ENCODE measurements at places on chromosomes 12 and 14.

- no peak for DNase-seq
These were observed 25.0 kb downstream of the RERG start for GRCh38 chr12:15196221-15196620.

GRCh38 chr12:110304061-110304551 lies 23.1 kb downstream of the ATP2A2 start:
- no peak for DNase-seq

DNA sequence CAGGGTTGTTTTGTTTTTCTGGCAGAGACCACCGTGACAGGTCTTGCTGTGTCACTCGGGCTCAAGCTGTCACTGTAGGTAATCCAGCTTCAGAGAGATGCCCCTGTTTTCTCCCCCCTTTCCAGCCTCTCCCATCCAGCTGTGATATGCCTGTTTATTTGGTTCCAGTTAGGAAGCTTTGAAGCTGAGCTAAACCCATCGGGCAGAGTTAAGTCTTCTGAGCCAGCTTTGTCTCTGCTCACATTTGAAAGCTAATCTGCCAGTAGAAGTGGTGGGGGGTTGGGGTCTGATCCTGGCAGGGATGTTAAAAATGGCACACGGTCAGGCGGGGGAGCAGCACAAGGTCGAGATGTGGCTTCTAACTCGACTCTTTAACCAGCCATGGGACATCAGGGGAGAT lies 130.0 kb downstream of the TSPAN9 start:
- no peak for DNase-seq

DNA sequence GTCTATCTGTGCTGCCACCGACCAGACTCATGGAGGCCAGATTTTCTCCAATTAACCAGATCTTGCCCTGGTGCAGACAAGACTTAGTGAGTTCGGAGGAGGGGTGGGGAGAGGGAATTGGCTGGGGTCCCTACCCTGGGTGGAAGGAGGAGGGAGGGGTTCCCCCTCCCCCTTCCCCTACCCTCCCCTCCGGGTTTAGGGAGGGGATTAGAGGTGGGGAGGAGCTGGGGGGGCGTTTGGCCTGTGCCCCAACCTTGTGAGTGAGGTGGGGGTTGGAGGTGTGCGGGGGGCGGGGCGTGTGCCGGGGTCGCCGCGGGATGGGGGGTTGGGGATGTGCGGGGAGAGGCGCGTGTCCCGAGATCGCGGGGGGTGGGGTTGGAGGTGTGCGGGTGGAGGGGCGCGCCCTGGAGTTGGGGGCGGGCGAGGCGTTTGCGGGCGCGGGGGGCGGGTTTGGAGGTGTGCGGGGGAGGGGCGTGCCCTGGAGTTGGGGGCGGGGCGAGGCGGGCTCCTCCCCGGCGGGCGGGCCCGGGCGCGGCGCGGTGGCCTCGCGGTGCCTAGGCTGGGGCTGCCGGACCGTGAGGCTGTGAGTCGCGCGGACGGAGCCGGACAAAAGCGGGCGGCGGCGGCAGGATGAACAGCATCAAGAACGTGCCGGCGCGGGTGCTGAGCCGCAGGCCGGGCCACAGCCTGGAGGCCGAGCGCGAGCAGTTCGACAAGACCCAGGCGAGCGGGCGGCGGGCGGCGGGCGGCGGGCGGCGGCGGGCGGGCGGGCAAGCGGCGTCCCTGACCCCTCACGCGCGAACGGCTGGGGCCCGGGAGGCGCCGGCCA lies at the start of gene HIP1R:
Gene HIP1R, plus strand, starts transcription at position 537 of the 829 bp plus-strand sequence. Its CDS starts 94 bp downstream, at position 631.
- DNase-seq: peak; percentile 31

- no peak for DNase-seq
These were observed 78.7 kb downstream of the HELB start for GRCh38 chr12:66380769-66381535.

- DNase-seq: peak; percentile 60
These were observed at the start of gene B3GNT4 for GRCh38 chr12:122203301-122204166. Gene B3GNT4, plus strand, starts transcription at chr12:122203709. Its CDS starts 910 bp downstream, at chr12:122204619.

- no peak for DNase-seq
These were observed 96.2 kb downstream of the MON2 start for GRCh38 chr12:62562846-62563245.

GRCh38 chr14:99792551-99793212 lies 531 bp upstream of the EML1 start:
- no peak for DNase-seq

GRCh38 chr14:73267474-73267873 lies 30.2 kb downstream of the PAPLN start:
- DNase-seq: no peak

GRCh38 chr12:45827974-45828373 lies 98.5 kb downstream of the ARID2 start:
- DNase-seq: no peak

DNA sequence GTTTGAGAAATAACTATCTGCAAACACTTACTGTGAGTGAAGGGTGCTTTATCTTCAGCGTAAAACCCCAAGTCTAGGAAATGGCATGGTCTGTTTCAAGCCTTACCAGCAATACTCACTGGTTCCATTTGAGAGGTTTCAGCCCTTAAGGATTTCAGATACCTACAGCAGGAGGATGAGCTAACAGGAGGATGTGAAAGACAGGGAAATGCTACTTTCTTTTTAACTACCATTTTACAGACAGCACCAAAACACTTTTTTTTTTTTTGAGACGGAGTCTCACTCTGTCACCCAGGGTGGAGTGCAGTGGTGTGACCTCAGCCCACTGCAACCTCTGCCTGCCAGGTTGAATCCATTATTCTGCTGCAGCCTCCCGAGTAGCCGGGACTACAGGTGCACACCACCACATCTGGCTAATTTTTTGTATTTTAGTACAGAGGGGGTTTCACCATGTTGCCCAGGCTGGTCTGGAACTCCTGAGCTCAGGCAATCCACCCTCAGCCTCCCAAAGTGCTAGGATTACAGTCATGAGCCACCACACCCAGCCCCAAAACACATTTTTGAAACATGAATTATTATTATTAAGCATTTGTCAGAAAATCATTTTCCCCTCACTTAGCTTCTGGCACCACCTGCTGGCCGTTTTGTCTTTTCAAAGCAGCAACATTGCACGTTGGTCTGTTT lies 4.6 kb downstream of the MTRFR start:
- peak; percentile 32 for DNase-seq

DNA sequence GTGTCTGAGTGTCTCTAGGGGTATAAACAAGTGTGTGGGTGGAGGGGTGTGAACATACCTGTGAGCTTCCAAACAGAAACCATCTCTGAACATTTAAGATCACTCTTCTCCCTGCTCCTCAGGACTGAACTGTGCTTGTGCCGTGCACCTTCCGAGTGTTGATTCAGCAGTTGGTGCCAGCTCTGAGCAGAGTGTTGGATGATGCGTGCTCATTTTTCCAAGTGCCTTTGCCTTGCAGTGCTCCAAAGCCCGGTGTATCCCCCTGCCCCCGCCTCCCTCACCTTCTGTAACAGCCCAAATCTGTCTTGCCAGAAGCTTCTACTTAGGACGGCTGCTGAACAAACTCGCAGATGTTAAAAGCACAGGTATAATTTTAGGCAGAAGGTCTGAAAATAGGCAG lies 4.4 kb downstream of the WSCD2 start:
- no peak for DNase-seq

DNA sequence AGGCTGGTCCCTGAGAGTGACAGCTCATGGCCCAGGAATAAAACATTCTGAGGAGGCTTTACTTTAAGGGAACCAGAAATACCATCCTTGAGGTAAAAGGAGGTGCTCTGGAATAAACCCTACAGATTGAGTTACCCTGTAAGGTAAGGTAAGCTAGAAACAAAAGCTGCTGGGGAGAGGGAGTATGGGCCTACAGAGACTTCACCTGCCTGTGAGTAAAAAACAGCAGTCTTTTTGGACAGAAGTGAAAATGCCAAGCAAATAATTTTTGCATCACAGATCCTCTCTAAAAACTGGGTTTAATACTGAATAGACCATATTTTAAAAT lies 41.2 kb downstream of the CORO1C start:
- DNase-seq: no peak

DNA sequence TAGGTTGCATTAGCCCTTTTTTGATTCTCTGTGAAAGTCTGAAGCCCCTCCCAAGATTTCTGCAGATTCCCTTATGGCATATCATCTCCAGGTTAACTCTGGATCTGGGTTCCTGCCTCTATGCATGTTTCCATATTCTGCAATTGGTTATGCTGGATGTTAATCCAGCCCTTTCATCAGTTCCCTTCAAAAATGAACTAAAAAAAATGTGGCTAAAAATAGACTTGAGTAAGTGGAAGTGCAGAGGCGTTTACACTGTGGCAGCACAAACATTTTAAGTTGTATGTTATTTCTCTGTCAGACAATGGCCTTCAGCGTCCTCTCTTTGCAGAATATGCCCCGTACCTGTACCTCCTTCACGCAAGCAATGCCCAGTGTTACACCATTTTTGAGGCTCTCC lies 11.4 kb downstream of the MGST1 start:
- no peak for DNase-seq

DNA sequence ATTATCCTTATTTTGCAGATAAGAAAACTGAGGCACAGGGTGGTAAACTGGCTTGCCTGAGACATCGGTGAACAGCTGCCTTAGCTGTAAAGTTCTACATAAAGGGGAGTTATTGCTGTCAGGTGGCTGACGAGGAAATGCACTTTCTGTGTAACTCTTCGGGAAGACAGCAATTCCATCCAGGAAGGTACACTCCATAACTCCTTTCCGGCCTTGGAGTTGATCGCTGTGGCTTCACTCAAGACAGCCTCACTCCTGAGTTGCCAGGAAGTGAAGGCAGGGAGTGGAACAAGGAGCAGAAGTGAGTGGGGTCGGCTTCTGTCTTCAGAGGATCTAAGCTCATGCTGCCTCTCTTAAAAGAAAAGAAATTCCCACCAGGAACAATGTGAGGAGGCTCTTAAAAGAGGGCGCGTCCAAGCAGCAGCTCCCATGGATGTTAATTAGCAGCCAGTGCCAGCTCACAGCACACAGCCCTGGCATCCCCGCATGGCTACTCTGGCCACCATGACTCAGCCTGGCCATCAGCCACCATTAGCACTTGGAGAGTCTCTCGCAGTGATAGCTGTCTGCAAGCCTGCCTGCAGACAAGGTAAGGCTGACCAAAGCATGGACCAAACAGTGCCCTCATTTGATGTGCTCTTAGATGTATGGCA lies 60.3 kb downstream of the NUAK1 start:
- no peak for DNase-seq

GRCh38 chr14:68506021-68506644 lies 286.7 kb downstream of the ZFP36L1 start:
- DNase-seq: no peak

GRCh38 chr12:2958432-2959191 lies 585 bp upstream of the TEAD4 start:
- no peak for DNase-seq

- no peak for DNase-seq
These were observed 27.4 kb downstream of the OAS2 start for GRCh38 chr12:113005762-113006161.

- DNase-seq: peak; percentile 9
These were observed 50.9 kb upstream of the BICDL1 start for GRCh38 chr12:119938049-119938667.

DNA sequence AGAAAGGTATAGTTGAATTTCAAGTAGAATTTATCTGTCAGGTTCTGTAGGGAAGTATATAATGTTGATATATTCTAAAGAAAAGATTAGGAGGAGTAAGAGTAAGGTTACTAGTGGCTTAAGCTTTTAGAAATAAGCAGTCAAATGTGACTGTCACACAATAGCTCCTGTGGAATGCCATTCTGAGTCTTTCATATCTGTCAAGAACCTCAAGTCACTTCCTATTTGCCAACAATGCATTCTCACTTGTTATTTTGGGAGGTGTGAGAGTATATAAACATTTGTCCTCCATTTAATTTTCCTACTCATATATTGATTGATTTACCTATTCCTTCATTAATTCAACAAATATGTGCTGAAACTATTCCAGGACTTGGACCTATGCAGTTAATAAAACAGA lies 11.7 kb downstream of the CLEC9A start:
- DNase-seq: no peak

- no peak for DNase-seq
These were observed 9.4 kb downstream of the HIGD1C start for GRCh38 chr12:50961708-50962107.

- no peak for DNase-seq
These were observed 776.0 kb downstream of the C12orf50 start for GRCh38 chr12:87253157-87253556.

GRCh38 chr12:66240096-66240820 lies 51.2 kb downstream of the IRAK3 start:
- no peak for DNase-seq

DNA sequence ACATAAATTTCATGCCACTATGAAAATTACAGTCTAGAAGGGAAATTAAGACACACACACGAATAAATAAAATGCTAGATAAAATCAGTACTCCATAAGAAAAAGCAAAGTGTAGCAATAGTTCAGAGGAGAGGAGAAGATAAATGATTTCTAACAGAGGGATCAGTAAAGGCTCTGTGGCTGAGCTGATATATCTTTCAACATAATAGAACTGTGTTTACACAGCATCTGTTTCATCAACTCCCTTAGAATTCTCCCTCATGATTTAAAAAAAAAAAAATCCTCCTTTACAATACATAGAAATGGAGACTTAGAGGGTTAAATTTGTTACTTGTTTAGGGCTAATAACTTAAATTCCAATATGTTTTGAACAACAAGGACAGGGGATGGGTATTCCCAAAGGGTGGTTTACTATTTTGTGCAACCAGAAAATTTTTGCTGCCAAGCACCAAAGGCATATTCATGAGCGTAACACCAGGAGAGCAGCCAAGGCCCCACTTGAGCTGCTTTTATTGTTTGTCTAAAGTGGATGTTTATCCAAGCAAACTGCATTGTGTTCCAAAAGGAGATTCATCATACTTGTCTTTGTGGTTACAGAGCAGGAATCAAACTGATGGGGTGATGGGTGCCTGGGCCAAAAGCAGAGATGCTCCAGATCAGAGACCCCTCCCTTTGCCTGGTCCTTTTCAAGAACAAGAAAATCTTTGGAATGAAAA lies 162.7 kb downstream of the BMP4 start:
- DNase-seq: no peak

DNA sequence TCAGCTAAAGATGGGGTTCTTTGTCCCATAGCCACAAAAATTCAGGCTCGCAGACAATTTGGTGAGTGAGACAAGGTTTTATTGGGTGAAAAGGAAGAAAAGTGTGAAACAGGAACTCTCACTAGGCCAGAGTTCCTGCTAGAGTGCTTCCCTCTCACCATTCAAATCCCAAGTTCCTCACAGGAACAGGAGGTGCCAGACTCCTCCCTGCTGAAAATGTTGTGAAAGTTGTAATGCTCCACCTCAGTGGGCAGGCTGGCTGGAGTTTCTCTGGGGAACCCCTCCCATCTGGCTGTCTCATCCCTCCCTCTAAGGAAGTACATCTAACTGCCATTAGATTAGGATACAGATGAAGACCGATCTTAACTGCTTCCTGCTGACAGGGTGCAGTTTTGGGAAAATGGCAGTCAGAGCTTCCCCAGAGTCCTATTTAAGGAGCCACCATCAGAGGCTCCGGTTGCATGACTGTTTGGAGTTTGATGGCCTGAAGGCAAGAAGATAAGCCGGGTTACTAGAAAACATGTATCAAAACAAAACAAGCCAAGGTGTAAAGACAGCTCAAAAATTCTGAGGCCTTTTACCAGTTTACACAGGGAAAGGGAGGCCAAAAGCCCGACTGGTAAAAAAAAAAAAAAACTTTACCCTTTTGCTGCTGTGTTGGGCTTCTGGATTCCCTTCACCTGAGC lies 127.6 kb downstream of the FSCB start:
- no peak for DNase-seq

Measured in T-helper 22 cell (primary cell).